ENCODE measurements at places on chromosomes 3 and 15.

DNA sequence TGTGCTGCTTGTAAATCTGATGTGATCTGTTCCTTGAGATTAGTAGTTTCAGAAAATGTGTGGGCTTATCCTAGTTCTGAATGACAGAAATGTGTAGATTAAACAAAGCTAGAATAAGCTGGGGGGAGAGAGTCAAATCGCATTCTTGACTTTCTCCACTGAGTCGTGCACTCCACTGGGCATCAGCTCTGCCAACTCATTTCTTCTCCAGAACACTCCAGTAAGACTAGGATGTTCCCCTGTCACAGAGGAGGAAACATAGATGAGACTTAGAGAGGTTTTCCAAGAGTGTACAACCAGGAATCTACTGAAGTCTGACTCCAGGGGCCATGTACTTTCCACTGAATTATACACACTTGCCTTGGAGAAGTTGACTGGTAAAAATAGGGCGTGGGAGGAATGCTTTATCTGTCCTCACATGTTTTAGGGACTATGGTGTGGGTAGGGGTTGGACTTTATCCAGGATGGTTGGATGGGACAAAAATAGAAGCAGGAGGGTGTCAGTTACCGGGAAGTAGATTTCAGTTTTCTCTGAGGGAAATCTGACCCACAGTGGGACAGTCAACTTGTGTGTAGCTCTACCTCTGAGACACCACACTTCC, 298.2 kb downstream of the UBE2E2 start:
- no peak for DNase-seq

DNA sequence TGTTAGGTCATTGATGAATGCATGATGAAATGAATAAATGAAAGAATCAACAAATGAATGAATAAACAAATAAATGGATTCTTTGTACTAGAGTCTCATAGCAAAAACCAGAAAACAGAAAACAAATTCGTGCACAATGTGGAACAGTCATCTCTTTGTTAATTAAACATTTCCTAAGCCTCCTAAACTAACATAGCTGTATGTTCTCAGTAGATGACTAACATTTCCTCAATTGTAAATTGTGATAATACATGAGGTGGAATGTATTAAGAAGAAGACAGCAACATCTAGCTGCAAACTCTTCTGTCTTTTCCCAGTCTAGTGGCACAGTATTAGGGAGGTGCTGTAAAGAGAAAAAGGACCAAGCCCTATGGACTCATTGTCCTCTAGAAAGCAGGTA, 1021.0 kb downstream of the MCTP2 start:
- no peak for DNase-seq

GRCh38 chr3:181976526-181976925, 264.8 kb downstream of the SOX2 start:
- DNase-seq = no peak

- DNase-seq = peak; percentile 80
These were observed 27.7 kb downstream of the TRAK1 start for GRCh38 chr3:42118762-42119361.

DNA sequence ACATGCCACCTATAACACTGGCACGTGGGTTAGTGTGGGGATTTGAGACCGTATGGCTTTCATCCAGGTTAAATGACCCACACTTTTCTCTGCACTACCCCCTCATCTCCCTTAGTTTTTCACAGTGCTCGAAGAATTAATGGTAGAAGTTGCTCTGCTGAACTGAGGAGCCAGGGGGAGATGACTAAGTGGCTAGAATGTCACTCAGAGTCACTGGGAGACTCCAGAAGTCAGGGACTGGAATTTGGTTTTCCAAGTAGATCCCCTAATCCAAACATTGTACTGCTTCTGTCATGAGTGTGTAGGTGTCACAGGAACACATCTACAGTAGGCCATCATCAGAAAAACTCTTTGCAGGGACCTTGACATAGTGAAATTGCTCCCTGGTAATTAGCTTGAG, 181.0 kb upstream of the RASGRP1 start:
- DNase-seq = no peak

- no peak for DNase-seq
These were observed 391.4 kb downstream of the KCNH8 start for GRCh38 chr3:19539518-19540392.

GRCh38 chr15:81363718-81364500, 10.1 kb downstream of the TMC3 start:
- no peak for DNase-seq

GRCh38 chr3:151568184-151568583, 107.3 kb upstream of the IGSF10 start:
- peak; percentile 2 for DNase-seq

DNA sequence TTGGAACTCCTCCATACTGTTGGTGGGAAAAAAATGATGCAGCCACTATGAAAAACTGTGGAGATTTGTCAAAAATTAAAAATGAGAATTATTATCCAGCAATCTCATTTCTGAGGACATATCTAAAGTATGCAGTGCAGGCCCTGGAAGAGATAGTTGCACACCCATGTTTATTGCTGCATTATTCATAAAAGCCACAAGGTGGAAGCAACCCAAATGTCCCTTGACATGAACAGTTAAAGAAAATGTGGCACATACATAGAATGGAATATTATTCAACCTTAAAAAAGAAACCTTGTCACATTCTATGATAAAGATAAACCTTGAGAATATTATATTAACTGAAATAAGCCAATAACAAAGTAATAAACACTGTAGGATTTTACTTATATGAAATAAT, 80.9 kb upstream of the ARHGEF26 start:
- DNase-seq = no peak

DNA sequence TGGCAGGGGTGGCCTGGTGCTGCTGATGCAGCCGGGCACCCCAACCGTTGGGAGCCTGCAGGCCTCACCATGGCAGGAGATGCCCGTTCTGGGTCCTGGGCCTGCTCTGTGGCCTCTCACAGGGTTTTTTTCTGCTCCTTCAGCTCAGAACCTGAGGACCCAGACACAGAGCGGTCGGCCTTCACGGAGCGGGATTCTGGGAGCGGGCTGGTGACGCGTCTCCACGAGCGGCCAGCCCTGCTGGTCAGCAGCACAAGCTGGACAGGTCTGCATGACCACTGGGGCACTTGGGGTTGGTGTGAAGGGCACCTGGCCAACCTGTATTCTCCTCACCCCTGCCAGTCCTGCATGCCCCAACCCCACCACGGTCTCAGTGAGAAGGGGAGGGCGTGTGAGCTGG, 10.3 kb downstream of the ALG1L2 start:
- DNase-seq = no peak

DNA sequence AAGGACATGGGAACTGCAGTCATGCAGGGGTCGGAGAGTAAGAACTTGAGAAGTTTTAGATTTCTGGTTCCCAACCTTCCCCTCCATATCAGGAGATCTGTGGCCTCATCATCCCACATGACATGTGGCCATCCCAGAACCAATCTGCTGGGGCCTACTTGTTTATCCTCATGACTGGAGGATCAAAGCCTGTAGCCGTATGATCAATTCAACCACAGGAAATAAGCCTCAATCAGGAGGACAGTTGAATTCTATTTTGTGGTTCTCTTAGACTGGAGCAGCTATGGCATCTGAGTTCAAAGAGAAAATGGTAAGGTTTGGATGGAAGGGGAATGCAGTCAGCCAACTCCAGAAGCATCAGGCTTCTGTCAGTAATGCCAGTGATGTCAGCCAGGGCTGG, 57.2 kb downstream of the IL16 start:
- no peak for DNase-seq

- DNase-seq = no peak
These were observed 7.8 kb downstream of the TRAT1 start for GRCh38 chr3:108830381-108830780.

GRCh38 chr15:93030430-93031102, 58.4 kb downstream of the RGMA start:
- DNase-seq = peak; percentile 91

DNA sequence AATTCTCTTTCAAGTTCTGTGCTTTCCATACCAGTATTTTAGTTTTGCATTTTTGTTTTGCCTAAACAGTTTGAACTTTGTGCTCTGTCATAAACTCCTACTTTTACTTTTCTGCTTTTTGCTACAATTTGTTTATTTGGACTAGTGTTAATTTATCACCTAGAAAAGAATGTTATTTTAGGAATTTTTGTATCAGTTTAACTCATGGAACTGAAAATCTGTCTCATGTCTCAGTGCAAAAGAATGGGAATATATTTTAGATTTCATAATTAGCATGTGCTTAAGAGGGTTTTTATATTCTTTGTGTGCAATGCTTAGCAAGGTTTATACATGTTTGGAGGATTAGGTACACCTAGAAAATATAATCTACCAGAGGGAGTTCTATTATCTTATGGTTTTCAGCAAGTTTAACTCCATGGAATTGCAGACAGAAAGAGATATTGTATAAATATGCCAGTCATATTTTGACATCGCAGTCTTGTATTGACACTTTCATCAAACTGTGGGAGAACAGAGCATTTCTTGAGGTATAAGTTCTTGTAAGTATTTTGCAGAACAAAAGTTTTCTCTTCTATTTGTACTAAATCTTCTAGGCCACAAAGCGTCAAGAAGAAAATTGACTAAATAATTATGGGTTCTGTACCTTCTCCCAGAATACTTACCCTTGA, 409.9 kb downstream of the RBMS3 start:
- DNase-seq = no peak

DNA sequence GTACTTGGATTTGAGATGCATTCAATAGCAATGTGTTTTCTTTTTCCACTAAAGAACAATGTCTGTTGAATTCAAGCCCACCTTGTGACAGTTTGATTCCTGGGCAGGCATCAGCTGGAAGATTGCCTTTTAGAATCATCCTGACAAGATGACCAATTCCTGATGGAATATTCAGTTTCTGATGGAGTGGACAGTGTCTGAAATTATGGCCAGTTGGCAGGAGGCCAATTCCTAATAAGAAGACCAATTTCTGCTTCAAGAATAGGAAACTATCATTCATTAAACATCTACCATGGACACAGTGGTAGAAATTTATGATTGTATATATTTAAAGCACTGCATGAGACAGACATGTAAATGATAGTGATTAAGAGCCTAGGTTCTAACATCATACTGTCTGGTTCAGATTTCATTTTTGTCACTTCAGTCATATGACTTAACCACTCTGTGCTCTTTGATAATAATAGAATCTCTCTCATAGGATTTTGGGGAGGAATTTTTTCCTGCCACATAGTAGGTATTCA, 133.6 kb downstream of the CLSTN2 start:
- DNase-seq = no peak

DNA sequence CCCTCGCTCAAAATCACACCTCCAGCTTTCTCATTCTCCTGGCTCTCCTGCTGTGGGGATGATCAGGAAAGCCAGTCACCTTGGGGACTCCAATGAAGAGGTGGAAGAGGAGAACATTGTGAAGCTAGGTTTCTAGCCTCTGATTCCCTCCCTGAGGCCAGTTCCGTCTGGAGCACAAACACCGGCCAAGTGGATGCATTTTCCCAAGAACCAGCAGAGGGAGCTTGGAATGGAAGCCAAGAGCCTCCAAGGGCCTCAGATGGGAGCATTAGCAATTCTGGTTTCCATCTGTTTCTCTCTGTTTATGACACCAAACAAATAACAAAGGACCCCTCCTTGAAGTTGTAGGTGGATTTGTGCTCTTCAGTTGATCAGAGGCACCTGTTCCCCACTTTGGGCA, 40.6 kb upstream of the NMNAT3 start:
- peak; percentile 45 for DNase-seq

DNA sequence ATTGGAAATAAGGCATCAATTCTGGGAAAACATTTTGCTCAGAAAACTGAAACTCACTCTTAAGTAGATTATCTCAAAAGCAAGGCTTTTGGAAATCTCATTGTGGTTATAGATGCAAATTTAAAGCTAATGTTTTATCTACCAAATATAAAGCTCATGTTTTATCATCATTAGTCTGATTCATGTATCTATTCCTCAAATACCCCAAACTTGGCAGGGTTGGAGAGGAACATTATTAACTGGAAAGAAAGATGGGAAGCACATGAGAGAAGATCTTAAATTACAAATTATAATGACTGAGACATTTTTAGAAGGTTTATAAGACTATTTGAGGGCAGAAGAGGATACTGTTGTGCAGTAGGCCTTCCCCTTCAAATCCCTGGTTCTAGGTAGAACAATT, 137.3 kb upstream of the TGFBR2 start:
- DNase-seq = no peak

DNA sequence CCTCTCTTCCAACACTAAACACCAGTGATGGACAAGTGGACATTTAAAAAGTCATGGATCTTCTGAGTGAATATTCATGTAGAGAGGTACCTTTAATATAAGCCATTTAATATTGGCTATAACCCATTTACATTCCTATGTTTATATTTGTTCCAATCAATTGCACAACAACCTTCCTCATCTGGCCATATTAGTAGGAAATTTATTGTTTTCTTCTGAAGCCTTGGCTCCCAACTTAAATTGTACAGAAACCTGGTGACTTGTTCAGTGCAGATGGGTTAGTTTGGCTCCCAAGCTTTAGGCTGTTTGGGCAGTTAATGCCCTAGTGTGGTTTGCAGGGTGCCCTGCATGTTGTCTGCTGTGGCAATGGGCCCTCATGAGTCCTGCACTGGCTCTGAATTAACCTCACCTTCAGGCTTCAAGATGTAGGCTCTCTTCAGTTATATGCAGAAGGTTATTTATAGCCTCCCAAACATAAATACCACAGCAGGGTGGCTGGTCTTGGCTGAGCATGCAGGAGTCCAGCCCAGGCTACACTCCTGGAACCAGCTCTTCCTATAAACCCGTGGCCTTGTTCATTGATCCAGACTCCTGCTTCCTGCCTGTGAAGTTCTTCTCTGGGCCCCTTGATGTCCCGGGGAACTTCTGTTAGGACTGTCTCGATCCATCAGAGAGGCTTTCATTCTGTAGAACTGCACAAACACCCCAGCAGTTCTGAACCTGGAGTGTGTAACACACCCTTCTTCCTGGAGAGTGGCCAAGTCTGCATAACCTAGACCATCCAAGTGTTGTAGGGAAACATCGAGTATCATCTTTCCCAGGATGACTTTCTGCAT, 57.0 kb downstream of the DUT start:
- DNase-seq = no peak

DNA sequence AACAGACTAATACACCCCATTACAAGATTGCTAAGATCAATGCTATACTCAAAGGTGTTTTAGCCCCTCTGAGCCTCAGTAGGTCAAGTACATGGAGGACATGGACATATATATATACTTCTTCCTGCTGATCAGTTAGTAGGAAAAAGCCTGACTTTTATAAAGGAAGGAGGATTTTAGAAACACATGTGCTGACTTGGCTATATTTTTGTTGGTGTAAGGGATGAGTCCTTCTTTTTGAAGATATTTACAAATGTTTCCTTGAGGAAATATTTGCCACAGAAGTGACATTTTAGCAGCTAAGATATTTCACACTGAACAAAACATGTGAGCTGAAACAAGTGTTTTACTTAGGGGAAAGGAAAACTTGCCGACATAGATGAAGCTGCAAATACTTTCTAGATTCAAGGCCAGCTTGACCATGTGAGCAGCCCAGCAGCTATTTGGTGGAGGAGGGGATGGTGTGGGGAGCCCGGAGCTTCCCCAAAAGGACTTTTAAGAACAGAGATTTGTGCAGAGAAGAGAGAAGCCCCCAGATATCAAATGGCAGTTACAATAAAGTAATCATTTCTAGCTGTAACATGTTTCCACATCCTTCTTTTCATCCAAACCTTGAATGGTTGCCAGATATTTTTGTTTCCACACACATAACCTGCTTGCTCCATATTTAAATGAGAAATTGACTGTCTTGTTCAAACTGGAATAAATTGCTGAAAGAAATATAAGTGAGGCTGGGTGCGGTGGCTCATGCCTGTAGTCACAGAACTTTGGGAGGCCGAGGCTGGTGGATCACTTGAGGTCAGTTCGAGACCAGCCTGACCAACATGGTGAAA, 111.7 kb upstream of the NR2F2 start:
- no peak for DNase-seq
